ENCODE measurements at places on chromosomes 2 and 18.

DNA sequence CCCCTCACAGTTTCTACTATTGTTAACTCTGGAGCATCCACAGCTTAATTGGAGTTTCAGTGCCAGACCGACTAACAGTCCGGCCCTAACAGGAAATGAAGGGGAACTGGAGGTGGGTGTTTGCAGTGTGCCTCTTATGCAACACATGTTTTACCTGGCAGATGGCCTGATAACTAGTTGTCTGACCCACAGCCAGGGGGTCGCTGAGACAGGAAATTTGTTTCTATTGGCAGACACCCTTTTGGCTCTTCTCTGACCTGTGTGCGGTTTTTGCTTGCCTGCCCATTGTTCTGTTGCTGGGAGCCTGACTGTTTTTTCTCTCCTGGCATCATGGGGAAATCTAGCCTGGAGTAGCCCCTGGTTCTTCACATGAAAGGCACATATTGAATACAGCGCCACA, 1329.8 kb downstream of the DSC3 start:
- DNase-seq, result no peak

- no peak for DNase-seq
Observed at GRCh38 chr18:36203360-36203895, 16.1 kb downstream of the MOCOS start.

DNA sequence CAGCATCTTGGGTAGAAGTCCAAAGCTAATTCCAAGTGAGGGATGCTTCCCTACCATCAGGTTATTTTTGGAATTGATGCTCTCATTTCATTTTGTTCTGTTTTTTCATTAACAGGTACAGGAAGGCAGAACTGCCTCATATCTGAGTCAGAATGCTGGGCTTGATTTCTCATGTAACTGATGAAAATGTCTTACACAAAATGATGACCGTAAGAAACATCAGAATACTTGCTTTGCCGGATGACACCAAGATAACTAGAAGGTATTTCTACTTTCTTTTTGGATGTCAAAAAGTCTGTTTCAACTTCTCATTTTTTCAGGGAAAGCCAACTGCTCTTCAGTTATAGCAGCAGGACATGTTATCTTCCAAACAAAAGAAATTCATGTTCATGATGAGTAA, 62.6 kb downstream of the ETAA1 start:
- no peak for DNase-seq

- no peak for DNase-seq
Observed at GRCh38 chr2:5538772-5539171, 153.4 kb upstream of the SOX11 start.

DNA sequence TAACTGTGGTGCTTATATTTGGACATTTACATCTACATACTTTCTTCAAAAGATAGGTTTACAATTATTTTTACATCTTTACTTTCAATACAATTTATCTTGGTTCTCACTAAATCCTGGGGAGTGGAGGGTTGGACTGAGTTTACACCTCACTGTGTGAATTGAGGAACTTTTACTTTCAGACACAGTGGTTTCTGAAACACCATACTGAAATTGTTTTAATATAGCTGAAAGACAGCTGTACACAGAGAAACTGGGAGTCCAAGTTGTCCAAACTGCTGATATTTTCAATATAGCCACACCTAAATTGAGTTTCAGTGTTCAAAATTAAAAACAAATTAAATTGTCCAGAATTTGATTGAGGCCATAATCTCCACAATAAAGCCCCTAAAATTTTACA, 16.8 kb downstream of the KCNH7 start:
- no peak for DNase-seq

DNA sequence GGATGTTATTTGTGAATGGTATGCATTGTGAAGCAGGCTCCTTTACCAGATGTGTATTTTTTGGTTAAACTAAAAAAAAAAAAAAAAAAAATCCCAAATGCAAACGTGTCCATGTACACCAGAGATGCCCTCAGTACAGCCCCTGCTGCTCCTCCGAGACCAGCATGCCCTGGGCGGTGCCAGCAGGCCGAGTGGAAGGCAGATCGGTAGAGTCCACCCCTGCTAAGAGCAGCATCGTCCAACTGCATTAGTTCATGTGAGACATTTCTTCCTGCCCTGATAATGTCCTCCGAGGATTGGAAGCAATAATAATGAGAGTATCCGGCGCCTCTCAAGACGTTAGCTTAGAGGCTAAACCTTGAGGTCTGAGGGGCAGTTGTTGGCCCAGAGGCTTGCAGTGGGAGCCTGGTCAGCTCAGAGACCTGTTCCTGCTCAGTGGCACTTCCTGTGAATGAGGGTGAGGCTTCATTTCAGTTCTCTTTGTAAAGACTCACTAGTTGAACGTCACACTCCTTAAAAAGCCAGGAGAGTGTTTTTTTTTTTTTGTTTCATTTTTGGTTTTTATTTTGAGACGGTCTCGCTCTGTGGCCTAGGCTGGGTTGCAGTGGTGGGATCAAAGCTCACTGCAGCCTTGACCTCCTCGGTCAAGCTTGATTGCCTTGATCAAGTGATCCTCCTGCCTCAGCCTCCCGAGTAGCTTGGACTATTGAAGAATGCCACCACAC, 5.6 kb downstream of the SLC66A3 start:
- no peak for DNase-seq

DNA sequence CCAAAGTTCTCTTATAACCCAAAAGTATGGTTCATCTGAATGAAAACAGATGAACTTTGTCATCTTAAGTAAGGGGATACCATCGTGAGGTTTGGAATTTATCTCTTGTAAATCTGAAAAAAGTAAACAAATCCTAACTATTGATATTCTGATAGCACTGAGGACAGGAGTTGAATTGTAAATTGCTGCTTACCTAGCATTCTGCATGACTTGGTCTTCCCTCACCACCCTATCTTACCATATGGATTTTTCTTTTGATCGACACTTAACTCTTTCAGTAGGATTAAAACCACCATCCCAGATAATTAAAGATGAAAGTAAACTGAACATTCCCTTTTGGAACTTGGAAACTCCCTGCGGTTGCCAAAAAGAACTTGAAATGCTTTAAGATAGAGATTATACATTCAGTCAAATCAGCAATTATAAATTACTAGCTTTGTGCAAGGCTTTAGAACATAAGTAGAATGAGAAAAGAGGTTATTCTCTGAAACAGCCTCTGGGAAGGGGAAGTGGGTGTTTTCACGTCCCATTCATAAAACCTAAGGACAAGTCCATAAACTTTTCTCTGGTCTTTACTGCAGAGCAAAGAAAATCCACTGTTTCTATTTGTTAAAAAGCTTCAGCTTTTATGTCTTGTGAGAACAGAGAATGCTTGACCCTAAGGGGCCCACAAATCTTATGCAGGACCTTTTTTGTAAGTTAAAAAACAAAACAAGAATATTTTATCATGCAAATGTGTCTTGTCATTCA, 49.7 kb upstream of the ZNF397 start:
- DNase-seq, result no peak

- no peak for DNase-seq
Observed at GRCh38 chr2:174395969-174396630, 570 bp downstream of the SCRN3 start.

DNA sequence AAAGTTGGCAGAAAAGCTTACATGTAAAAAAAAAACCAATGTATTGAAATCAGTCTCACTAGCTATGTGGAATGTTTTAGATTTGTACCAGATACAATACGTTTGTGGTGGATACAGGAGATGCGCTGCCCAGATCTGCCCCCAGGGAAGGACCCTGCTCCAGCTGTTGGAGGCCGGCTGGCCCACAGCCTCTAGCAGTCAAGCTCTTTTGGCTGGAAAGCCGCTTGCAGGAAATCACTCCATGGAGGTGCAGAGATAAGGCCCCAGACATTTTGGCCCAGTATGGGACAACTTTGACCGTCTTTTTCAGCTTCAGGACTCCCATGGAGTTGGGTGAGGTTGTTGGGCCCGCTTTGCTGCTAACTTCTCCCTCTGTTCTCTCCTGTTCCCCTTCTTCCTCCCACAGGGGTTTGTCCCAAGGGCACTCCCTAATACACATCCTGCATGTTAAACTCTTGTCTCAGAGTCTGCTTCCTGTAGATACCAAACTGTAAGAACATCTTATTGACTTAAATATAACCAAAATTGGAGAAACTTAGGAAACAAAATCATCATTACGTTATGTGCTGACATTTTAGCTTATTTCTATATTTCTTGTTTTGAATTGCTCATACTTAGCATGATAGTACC, 1.7 kb upstream of the QPCT start:
- no peak for DNase-seq

- DNase-seq, result no peak
Observed at GRCh38 chr2:197705912-197706838, 1.0 kb downstream of the MARS2 start.

DNA sequence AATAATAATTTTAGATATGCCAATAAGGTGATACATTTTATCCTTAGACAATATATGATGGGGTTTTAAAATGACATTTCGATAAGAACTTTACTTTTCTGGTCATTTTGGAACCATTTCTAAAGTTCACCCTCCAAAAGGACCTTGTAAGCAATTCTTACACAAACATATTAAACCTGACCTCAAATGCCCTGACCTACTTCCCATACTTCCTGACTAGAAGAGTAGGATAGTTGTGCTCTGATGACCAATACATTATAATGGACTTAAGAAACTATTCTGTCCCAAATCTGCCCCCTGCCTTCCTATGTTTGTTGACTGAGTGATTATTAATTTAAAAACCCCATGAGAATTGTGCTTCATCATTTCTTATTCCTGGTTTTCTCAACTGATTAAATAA, 24.6 kb downstream of the GCA start:
- DNase-seq, result no peak

Data from activated T-helper 1 cell treated with anti-CD3 and anti-CD28 coated beads, Interleukin-2, amount 50 U/mL, for 16 hours (primary cell).